ENCODE measurements at places on chromosomes 7 and 10.
A peak's percentile ranks its signal among the peaks of the same experiment; 100 is the strongest.

- peak; percentile 71 for DNase-seq
Measured at GRCh38 chr7:22561321-22561811, 61.4 kb upstream of the STEAP1B start.

DNA sequence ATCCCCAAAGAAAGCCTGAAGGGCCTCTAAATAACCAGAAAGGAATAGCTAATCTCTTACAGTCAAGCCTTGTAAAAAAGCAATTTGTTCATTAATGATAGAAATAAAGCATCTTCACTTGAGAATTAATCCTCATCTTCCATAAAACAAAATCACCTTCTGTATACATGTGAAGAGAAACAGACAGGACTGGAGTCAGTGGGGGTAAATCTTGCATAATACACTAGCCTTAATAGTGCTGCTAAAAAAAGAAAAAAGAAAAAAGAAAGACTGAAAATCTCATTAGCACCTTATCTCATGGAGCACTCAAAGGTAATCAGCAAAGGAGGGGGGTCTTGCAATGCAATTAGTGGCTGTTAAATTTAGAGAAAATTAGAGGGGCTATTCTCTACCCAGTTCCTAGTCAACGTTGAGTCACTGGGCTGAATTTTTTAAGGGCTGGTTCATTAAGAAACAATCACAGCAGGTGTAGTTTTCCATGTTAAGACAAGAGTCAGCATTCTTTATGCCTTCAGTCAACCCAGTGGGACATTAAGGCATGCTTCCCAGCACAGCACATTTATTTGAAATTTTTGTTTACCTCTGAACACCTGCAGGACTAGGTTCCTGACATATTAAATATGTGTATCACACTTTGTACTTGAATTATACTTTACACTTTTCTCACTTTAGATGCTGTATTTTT, 1455.7 kb upstream of the CELF2 start:
- no peak for DNase-seq

- DNase-seq: no peak
Measured at GRCh38 chr10:132430231-132430743, 33.3 kb downstream of the PWWP2B start.

GRCh38 chr10:27716521-27716920, 29.1 kb downstream of the MKX start:
- DNase-seq: no peak

GRCh38 chr7:157923903-157924630, 587.3 kb downstream of the DNAJB6 start:
- DNase-seq: no peak

DNA sequence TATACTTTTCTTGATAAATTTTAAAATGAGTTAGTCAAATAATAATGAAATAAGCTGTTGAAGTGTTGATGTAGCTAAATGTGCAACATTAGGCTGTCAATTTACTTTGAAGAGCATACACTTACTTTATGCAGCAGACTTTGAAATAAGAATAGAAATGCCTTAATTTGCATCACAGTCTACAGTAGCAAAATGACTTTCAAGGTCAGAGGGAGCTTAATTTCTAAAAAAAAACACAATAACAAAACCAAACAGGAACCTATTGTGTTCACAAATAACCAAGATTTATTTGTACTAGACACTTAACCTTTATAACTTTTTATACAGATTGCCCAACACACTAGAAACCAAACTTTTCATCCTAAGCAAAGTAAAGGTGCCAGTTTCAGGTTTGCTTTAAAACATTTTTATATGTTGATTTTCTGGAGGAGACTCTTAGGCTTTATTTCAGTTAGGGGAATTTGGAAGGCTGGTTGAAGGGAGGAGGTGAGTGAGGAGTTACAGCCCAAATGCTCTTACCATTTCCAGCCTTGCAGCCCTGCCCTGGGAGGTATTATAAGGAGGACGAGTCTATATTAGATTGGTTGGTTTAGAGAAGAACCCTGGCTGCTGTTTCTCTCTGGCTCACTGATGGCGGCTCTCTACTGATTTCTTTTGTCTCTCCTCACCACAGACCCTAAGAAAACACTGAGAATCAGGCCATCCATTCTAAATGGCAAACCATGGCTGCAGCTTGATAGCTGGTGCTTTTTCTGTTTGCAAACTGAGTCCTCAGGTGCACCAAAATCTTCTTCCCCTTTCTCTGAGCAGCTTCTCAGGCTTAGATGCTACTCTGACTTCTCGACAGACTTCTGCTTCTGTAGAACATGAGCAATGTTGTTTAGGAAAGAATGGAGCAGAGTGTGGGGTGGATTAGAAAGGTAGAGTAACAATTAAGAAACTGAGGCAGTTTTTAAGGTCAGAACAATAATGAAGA, 55.2 kb upstream of the RPA3 start:
- DNase-seq: no peak

DNA sequence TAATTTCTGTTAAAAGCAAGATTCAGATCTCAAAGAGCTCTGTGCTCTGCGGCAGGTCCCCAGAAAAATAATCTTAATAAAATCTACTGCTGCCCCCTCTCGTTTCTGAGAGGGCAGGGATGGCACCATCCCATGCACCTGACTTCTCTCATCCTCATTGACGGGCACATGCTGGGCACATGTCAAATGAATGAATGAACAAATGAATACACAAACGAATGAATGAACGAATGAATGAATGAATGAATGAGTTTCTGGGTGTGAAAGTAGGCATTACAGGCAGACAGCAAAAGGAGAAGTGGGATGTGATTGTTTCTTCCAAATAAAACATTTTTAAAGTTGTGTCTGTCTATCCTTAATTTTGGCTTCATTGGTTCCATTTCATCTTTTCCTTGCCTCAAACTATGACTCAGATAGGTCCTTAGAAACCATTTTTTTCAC, 398.1 kb upstream of the PRKCQ start:
- no peak for DNase-seq

GRCh38 chr10:21194510-21194993, 297.4 kb upstream of the NEBL start:
- DNase-seq: no peak

DNA sequence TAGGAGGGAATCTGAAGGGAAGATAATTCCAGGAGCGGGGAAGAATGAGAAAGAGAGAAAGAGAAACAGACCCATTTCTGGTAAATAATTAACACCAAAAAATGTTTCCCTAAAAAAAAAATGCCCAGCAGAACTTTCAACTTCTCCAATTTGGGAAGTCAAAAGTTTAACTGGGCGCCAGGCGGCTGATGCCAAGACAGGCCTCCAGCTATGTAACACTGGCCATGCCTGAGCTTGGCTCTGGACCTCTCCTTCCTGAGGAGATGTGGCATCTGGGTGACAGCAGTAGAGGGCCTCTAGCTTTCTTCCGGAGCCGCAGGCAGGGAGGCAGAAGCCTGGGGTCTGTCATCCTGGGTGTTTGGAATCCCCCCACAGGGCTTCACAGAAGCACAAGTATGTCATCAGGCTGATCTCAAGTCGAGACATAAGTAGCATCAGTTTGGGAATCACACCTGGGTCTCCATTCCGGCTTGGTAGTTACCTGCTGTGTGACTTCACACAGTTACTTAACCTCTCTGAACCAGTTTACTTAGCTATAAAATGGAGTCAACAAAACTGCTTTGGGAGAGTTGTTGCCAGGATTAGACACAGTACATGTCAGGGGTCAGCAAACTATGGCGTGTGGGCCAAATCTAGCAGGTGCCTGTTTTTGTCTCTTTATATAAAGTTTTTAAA, 50.5 kb upstream of the TCF7L2 start:
- no peak for DNase-seq

DNA sequence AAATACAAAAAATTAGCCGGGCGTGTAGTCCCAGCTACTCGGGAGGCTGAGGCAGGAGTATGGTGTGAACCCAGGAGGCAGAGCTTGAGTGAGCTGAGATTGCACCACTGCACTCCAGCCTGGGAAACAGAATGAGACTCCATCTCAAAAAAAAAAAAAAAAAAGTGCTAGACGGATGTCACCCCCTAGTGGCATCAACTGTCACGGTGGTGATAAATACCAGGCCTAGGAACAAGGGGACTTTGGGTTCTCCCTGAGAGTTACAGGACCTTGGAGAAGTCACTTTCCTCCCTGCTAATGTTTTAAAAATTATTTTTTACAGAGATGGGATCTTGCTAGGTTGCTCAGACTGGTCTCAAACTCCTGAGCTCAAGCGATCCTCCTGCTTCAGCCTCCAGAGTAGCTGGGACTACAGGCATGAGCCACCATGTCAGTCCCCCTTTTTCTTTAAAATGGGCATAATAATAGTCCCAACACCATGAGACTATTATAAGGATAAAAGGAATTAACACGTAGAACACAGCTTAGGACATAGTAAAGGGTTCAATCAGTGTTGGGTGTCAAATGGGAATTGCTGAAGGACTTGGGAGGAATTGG, 2.6 kb upstream of the TMEM130 start:
- no peak for DNase-seq

DNA sequence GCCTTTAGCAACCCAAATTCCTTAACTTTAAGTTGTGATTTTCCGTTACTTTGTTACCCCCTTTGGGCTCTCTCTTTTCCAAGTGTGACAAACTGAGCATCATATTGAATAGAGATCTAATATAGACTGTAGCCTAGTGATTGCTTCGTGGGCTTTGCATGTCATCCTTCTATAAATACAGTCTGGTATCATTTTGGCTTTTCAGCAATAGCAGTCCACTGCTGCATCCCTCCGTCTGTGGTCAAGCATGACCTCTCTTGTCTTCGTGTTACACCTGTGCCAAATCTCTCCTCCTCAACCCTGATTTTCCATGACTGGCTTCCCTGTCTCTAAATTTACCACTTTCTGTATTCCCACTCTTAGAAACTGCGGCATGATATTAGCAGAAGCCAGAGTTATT, 53.8 kb upstream of the AGK start:
- no peak for DNase-seq

DNA sequence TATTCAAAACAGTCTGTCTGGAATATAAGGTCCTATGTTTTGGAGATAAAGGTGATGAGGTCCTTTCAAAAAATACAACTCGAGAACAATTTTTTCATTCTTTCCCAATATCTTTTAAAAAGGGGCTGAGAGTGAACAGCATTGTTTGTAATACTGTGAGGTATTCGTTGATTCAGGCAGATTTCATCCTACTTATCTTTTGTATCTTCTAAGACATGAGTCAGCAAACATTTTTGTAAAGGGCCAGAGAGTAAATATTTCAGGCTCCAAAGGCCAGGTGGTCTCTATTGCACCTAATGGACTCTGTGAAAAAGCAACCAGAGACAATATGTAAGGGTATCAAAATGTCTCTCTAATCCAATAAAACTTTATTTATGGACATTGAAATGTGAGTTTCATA, 8.1 kb upstream of the ANK3 start:
- DNase-seq: no peak

GRCh38 chr7:75991531-75992082, 2.8 kb downstream of the TMEM120A start:
- DNase-seq: no peak

- no peak for DNase-seq
Measured at GRCh38 chr10:117413928-117414618, 38.8 kb upstream of the PDZD8 start.

- DNase-seq: no peak
Measured at GRCh38 chr10:516764-517163, 172.7 kb downstream of the DIP2C start.

- DNase-seq: no peak
Measured at GRCh38 chr10:71962901-71963300, 1.3 kb upstream of the CHST3 start.

DNA sequence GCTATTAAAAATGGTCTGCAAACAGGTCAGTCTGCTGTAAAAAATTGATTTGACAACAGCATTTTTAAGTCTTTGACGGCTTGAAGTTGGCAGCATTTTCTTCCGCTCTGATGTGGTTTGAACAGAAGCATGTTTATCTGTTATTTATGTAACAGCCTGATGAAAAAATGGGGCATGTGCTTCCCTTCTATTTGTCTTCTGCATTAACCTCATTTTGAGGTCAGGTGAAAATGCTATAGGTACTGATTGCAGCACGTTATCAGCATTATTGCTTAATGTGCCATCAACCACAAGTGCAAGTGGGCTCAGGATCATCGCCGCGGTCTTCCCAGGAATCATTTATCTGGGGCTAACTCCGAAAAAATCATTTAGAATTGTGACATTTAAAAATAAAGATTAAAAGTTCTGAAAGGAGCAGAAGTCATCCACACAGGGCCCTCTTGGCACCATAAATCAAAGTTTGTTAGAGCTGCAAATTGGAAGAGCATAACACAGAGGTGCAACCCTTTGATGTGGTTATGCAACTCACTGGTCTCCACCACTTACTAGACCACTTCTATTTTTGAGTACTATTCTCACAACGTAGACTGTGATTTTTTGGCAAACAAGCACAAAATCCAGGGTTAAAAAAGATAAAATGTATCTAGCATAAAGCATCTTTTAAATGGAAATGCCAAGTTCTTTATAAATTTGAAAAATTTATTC, 307.7 kb downstream of the MDFIC start:
- DNase-seq: no peak

GRCh38 chr10:24432478-24433416, 223.8 kb downstream of the KIAA1217 start:
- no peak for DNase-seq

GRCh38 chr7:28112883-28113540, 67.6 kb downstream of the JAZF1 start:
- no peak for DNase-seq

DNA sequence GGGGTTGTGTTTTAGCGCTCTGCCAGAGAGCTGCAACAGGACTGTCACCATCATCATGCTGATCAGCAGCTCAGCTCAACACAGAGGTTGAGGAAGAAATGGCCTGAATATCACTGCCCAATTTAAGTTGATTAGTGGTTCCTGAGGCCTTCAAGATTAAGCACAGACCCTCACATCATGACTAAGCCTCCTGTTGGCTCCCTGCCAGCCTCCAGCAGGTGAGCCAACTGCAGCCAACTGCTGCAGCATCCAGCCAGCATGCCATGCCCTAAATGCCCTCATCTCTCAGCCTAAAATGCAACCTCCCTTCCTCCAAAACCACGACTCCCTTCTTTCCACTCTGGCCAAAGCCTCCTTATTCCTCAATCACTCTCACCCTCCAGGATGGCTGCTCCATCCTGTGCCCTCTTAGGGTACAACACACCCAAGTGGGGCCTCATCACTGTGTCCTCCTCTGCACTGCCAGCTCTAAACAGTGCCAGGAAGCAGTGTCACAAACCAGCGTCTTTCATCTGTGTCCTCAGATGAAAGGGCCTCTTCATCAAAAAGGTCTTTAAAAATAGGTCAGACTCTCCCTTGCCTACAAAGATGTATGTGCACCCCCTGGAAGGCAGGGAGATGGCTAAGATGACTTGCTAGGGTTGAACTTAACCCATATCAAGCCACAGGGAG, 259.3 kb downstream of the ZEB1 start:
- DNase-seq: no peak

DNA sequence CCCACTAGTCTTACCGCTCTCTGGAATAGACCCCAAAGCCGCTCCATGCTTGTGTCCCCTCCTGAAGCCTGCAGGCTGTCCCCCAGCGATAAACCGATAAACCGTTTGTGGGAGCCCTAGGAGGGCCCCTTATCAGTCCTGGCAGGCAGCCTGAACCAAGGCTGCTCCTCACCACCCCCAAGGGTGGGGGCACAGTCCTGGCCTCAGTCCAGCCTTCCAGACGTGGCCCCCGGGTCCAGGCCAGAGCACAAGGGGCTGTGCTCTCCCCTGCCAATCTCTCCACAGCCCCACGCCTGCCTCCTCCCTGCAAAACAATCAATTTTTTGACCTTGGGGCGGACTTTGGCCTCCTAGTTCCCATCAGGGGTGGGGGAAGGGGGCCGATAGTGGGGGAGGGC, at the start of gene TFR2:
Gene TFR2, minus strand, starts transcription at position 90 of the 397 bp plus-strand sequence. Its CDS starts 43 bp downstream, at position 47.
- DNase-seq: no peak

GRCh38 chr7:100021297-100021696, 5.9 kb downstream of the ZKSCAN1 start:
- DNase-seq: no peak

Data from left kidney (tissue), 8 donors.